ENCODE measurements at places on chromosomes 3 and 15.
A peak's percentile ranks its signal among the peaks of the same experiment; 100 is the strongest.

DNA sequence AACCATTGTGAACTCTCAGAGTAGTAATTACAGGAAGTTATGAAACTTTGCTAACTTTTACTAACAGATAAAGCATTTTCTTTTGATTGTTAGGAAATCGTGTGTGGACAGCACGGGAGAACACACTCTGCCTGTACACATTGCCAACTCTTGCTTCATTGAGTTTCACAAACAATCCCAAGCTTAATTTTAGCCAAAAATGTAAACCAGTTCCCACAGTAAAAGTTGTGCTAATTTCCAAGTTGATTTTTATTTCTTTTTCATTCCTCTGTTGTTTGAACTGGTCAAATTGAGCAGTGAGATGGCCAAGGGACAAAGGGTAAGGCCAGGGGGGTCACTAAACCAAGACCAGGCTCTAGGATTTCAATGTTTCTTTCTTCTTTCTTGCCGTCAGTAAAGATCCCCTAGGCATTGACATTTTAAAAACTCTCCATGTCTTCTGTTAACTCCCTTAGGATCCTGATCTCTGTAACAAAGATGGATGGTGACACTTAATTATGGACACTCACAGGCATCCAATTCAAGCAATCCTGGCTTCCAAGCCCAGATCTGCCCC, 414.9 kb downstream of the RBMS3 start:
- no peak for DNase-seq

DNA sequence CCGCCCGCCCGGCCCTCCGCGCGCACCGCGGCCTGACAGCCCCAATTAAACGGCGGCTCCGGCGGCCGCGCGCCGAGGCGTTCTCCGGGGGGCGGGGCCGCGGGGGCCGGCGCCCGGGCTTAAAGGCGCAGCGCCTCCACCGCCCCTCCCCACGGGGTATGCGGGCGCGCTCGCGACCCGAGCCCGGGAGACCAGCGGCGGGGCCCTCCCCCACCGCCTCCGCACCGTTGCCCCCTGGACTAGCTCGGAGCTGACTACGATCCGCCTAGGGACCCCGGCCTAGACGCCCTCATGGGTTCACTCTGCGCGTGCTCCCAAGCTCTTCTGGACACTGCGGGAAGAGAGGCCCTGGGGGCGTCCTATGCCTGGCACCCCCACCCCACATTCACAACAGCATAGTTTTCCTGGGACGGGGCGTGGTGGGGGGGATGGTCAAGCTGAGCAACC, at the start of gene DUSP7:
Gene DUSP7 (minus strand): TSS at position 51 of the 447 bp plus-strand sequence. CDS start 205 bp downstream, outside the sequence.
- DNase-seq: peak; percentile 91

DNA sequence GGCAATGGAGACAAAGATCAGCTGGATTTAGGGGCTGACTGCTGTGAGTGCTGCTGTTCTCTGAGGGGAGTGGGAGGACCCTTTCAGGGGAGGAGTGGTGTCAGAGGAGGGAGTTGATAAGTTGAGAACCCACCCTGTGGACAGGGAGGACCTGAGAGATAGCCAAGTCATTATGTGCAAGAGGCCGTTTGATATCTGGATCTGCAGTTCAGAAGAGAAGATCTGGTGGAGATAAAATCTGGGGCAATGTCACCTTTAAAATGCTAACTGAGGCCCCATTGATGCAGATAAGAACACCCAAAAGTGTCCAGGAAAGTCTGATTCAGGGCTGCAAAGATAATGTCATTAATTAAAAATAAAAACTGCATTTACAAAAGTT, 256.1 kb upstream of the HES1 start:
- no peak for DNase-seq

DNA sequence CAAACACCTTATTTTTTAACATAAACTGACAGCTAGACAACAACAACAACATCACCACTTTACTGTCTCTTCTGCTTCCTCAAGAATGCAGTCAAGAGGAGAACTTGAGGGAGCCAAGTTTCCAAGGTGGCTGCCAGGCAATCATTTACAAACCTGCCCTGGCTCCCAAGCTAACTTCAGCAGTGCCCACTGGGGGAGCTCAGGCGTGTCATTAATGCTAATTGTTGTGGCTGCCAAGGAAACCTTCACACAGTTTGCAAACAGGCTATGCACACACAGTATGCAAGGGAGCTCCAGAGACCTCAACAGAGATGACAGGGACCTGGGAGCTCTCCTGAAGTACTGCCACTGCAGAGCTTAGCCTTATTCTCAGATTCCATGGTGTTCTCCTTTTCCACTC, 2.1 kb downstream of the DZIP1L start:
- no peak for DNase-seq

DNA sequence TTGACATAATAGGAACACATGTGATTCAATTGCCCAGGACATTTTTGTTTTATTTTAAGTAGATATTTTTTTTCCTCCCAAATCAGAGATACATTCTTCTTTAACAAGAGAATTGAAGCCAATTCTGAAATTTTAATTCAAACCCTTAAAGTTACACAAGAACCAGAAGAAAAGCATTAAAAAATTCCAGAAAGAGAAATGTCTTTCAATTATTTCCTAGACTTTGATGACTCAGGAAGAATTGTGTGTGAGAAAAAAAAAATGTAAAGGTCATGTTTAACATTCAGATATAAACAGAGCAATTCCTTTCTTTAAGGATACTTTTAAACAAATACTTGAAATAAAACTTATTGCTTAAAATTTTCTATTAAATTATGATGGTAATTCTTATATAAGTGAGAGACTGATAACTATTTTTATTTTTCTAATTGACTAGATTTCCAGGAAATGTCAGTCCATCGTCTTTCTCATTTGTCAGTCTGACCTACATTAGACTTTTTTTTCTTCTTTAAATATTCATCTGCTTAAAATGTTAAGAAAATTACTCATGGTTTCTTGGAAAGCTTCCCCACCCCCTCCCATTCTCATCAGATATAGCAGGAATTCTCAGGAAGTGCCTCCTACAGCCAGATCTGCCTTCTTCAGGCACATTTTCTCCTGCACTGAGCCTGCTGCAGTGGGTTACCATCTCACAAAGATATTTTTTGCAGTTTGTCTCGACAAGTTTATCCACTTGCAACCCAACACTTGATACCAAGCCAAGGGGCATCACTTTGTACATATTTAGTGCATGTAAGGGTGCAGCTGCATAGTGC, 261.8 kb upstream of the CBLB start:
- DNase-seq: no peak

DNA sequence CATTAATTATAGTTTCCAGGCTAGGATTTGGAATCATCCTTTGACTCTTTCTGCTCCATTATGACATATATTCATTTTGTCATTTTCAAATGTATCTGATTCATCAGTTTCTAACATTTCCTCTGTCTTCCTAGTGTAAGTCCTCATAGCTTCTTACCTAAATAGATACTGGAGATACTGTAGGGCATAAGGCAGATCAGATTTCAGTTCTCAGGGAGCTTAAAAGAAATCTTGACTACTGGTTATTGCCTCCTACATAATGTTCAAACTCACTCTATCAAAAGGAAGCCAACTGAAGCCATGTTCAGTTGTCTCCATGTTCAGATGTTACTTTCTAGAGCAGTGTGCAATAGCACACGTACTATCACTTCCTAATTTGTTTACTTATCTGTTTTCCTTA, 29.6 kb upstream of the CTDSPL2 start:
- no peak for DNase-seq

DNA sequence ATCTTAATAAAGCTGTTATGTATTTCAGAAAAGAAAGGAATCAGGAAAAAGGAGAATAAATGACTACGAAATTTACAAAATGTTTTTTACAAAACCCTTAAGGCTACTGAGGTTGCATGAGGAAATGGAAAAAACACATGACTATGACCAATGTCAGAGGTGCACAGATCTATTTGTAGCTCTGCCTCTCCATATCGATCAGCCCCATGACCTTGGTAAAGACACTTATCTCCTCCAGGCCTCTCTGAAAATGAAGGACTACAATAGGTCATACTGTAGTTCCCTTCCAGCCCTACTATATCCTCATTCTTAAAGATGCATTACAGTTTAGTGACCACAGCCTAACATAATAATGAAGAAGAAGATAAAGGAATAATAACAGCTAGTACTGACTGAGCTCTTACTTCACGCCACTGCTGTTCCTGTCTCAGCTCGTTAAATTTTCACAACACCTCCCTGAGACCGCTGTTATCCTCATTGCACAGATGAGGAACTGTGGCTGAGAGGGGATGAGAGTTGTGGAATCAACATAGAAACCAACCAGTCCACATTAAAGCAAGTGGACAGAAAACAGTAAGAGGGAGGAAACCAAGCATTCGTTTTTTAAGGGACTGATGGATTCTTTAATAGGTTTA, 163.2 kb downstream of the MAGI1 start:
- DNase-seq: no peak

DNA sequence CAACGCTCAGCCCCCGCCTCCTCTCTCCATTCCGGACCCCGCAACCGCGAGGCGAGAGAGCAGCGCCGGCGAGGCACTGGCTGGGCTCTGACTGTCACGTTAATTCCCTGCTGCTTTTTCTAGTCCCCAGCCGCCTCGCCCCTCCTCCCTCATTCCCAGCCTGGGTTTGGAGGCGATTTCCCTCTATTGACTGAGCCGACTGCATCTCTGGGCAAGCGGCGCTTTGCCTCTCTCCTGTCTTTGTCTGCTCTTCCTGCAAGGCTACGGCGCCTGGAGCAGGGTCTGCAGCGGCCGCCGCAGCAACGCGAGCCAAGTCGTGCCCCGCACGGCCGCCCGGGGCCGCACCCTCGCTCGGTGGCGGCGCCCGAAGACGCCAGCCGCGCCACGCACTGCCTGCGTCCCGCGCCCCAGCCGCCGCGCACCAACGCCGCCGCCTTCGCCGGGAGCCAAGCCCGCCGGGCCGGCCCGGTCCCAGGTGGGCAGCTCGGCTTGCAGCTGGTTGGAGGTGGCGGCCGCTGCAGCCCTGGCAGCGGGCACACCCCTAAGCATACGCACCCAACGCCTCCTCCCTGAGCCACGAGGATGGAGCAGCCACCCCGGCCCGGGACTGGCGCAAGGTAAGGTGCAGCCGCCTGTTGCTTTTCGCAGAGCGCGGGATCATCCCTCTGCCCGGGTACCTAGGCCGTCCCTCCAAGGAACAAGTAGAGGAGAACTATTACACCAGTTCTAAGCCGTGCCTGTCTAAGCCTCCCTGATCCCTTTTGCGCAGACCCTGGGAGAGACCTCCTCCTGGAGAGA, at the start of gene LRRC3B:
Gene LRRC3B (plus strand): TSS at position 152 of the 798 bp plus-strand sequence. CDS start 86,901 bp downstream, outside the sequence.
- DNase-seq: no peak

DNA sequence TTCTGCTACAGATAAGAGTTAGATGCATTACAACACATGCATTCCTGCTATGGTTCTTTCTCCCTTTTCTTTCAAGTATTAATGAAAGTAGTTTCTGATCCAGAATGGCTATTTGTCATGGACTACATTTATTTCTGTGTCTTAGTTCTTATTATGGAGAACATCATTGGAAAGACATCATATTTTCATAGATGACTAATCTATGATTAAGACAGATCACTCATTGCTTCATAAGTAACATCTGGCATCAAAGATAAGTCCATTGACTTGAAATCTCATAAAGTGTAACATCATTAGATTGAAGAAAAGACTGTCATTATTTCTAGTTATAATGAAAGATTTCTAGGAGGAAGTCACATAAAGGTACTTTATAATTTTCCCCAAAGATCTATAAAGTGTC, 366.7 kb downstream of the NSUN3 start:
- DNase-seq: no peak
